ENCODE measurements at places on chromosomes 13 and 19.

- no peak for DNase-seq
Measured at GRCh38 chr13:67971291-67971690, 741.2 kb upstream of the PCDH9 start.

DNA sequence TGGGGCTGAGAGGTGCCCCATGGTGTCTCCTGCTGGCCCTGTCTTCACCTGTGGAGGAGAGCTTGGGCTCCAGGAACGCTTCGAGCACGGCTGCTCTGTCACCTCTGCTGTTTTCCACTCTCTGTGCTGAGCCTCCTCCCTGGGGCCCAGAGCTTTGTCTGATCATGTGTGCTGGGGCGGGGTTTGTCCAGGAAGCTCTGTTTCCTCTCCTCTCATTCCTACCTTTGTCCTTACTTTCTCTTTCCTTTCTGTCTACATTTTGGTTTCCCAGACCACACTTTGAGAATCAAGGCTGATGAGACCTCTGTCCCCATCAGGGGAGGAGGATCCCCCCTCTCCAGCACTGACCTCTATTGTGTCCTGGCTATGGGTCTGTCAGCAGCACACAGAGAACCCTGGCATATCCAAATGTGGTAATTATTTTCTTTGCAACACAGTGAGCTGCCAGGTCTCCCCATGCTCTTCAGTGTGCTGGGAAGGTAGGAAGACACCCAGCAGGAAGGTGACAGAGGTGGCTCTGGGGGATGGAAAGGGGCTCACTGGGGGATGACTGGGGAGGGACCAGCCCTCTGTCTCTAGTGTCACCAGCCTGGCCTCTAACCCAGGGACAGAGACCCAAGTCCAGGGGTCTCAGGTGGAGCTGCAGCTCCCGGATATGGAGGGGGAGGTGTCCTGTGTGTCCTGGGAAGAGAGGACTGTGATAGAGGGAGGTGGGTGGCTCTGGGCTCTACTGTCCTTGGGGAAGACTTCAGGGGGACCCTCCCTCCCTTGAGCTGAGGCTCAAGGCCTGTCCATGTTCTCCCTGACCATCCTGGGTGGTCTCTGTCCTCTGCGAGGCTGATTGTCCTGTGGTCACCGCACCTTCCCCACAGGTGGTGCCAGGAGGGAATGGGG is at the start of gene CEACAM1:
TSS of gene CEACAM1 (minus strand) at position 128 of the 894 bp plus-strand sequence. CDS start at position 21, 107 bp downstream.
- DNase-seq, result no peak

DNA sequence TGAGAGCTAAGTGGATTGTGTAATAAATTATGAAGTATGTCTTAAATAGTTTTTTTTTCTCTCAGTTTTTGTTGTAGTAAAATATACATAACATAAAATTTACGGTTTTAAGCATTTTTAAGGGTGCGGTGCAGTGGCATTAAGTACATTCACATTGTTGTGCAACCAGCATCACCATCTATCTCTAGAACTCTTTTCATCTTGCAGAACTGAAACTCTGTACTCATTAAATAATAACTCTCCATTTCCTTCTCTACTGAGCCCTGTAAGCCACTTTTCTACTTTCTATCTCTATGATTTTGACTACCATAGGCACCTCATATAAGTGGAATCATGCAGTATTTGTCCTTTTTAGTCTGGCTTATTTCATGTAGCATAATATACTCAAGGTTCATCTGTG is 87.1 kb downstream of the GJA3 start:
- DNase-seq, result no peak

- DNase-seq, result no peak
Measured at GRCh38 chr13:94659598-94659946, 52.8 kb downstream of the SOX21 start.

Data from activated CD4-positive, CD25-positive, alpha-beta regulatory T cell (primary cell).